ENCODE measurements at places on chromosomes 12 and 14.

GRCh38 chr12:107411792-107412535 is 273.6 kb upstream of the PWP1 start:
- peak; percentile 58 for DNase-seq

- DNase-seq, result no peak
Observed at GRCh38 chr14:53613404-53614253, 343.0 kb downstream of the BMP4 start.

- no peak for DNase-seq
Observed at GRCh38 chr14:40386433-40386832, 954.2 kb upstream of the FBXO33 start.

- DNase-seq, result peak; percentile 27
Observed at GRCh38 chr12:92079054-92079385, 66.6 kb downstream of the BTG1 start.

- DNase-seq, result no peak
Observed at GRCh38 chr14:106842687-106843086, 1316.3 kb downstream of the TMEM121 start.

GRCh38 chr14:104871145-104871655 is 6.1 kb downstream of the CEP170B start:
- DNase-seq, result no peak

GRCh38 chr14:102913341-102914211 is 8.9 kb upstream of the AMN start:
- no peak for DNase-seq

GRCh38 chr14:88825503-88825902 is 1.1 kb downstream of the TTC8 start:
- no peak for DNase-seq

GRCh38 chr14:91380123-91380522 is 37.5 kb downstream of the CCDC88C start:
- DNase-seq, result no peak

DNA sequence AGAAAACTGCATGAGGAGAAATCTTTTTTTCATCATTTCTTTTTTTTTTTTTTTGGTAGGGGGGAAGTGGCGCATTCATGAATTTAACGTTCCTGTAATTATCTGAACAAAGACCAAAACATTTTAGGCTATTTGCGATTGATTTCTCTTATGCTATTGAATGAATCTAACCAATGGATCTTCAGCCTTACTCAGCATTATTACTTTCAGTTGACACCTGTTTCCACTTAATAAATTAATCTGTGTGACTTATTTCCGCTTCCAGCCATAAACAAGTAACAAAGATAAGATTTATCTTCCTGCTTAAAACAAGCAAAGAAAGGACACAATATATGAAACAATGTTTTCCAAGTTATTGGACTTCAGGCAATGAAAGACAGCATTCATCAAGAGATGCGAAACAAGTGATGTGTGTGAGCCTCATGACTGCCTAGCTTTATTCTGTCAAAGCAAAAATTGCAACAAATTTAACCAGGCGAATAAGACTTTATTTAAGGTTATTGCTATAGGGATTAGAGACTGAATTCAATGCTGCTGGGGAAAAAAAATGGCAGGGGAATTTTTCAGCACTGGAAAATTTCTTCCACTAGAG is 1026.9 kb downstream of the LRFN5 start:
- DNase-seq, result no peak

DNA sequence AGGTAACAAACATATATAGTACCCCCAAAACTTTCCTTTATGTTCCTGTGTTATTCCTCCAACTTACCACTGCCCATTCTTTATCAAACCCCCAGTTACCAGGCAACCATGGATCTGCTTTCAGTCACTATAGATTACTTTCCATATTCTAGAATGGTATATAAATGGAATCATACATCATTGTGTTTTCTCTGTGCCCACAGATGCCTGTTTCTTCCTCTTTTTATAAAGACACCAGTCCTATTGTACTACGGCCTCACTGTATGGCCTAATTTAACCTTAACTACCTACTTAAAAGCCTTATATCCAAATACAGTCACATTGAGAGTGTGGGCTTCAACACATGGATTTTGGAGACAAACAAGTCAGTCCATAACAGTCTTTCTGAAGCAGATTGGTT is 2.6 kb downstream of the TAS2R14 start:
- DNase-seq, result no peak

GRCh38 chr12:15782667-15783066 is 6.5 kb downstream of the EPS8 start:
- DNase-seq, result no peak

- DNase-seq, result no peak
Observed at GRCh38 chr14:105389976-105390848, 8.1 kb upstream of the TEX22 start.

DNA sequence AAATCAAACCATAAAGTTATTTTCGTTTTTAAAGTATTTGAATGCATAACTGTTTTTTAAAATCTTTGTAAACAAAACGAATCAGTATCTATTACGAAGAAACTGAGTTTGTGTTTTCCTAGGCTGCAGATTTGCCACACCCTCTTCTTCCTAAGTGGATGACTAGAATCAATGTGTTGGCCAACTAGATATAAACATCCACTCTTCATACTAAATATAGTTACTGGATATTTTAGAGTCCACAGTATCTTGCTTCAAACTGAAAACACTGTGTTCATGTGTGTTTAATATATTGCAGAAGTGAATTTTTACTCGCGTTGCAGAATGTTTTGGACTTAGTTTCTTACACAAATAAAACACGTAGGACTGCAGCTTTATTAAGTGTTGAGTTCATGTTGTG is 63.2 kb downstream of the KLHL28 start:
- peak; percentile 54 for DNase-seq

DNA sequence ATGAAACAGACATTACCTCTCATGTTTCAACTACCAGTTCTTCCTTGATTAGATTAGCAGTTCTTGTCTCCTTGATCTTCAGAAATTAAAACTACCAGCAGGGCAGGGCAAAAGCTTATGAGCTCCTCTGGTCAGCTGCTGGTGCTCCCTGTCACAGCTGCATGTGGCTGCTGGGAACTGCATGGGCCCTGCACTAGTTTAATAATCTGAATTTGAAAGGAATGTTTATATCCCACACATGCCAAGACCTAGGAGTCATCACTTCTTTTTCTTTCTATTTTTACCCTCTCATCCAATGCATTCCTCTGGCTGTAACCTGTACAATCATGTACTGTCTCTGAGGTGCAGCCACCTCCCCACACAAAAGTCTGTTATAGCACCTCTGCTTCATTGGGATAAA is 73.9 kb downstream of the ARMH4 start:
- peak; percentile 60 for DNase-seq

DNA sequence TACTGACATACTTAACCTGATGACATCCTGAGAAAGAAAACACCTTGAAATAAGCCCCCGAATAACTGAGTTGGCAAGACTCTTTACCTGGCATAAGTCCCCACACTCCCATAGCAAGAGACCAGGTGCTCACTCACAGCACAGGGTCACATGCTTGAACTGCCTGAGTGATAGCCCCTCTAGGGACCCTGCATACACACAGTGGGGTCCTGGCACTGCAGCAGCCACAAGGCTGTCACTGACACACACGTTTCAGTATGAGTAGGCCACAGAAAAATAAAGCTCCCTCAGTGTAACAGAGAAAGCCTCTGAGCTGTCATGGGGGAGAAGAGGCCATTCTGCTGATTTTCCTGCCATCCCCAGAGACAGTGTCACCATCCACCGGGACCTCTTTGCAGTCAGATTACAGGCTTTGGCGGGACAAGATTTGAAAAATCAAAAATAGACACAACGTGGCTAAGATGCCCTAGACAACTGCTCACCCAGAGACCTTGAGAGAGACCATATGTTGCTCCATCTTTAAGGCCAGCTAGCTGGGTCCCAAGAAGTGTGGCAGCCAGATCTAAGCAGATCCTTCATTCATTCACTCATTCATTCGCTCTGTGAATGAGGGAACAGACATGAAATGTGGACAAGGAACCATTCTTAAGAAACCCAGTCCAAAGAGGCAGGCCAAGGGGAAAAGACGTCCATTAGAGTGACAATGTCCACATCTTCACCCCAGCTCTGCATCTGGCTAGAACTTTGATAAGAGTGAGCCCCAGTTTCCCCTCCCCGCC is 1.6 kb downstream of the SCARB1 start:
- no peak for DNase-seq

GRCh38 chr12:48489012-48489411 is 6.7 kb downstream of the C12orf54 start:
- DNase-seq, result peak; percentile 2

- DNase-seq, result no peak
Observed at GRCh38 chr14:36820901-36821300, 159.2 kb downstream of the PAX9 start.

DNA sequence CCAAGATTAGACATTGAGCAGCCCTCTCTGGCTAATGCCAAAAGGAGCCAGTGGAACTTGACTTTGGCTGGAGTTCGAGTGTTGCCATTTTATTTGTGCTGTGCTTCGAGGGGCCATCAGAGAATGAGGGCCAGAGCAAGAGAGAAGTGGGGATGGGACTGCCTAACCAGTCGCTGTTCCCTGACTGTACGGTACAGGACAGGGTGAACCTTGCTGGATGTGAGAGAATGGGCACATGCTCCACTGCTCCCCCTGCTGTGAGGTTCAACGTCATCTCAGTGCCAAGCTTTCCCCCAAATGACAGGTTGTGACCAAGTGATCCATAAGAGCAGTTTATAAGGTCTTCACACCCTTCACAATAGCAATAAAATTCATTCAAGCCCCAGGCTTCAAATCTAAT is 55.1 kb upstream of the BCL11B start:
- no peak for DNase-seq

- DNase-seq, result no peak
Observed at GRCh38 chr12:106284358-106285105, 18.0 kb upstream of the TCP11L2 start.

GRCh38 chr12:21337959-21338744 is 3.4 kb upstream of the SLCO1A2 start:
- DNase-seq, result no peak

- no peak for DNase-seq
Observed at GRCh38 chr12:21129906-21130305, 1.1 kb upstream of the SLCO1B1 start.

GRCh38 chr12:70321191-70321590 is 44.9 kb upstream of the KCNMB4 start:
- DNase-seq, result no peak

DNA sequence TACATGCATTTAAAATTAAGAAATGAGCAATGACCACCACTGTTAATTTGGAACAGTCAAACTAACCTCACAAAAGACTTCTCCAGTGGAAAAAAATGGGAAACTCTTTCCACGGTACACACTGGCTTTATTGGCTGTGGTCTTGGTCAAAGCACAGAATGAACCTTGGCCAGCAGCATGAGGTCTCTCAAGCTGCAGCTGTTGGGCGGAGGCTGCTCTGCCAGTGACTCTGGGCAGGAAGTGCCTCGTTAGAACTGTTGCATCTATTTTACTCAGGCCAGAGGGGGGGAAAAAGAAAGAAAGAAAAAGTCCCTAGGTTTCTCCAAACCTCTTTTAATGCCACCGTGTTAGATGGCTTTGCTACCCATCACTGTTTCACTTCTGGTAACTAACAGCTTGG is 279.8 kb upstream of the DIO2 start:
- peak; percentile 67 for DNase-seq

GRCh38 chr12:44389896-44390295 is 486.2 kb downstream of the NELL2 start:
- DNase-seq, result no peak

DNA sequence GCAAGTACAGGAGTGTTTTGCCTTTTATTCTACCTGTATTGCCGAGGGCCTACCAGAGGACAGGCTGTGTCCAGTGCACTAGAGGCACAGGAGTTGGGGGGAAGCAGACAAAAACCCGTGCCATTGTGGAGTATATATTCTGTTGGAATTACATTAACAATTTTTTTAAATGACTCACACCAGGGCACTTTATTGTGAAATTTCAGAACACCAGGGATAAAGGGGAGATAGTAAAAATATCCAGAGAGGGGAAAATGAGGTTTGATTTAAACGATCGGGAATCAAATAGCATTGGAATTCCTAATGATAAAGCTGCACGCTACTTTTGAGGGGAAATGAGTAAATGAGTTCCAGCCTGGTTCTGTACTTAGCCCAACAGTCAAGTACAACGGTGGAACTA is 123.2 kb downstream of the PELI2 start:
- peak; percentile 56 for DNase-seq

DNA sequence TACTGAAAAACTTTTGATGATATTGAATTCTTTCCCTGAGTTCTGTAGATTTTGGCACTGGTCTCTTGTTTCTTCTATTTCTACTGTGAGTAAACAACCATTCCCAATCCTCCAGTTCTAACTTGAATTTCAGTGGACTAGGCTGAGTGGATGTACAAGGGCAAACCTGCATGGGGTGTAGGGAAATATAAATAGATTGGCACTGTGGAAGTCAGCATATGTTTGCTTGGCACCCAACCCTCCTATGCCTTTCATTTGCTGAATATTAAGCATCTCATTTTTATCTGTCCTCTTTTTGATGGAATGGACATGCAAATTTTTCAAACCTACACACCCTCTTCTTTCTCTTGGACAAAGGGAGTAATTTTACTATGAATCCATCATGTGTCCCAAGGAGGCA is 828.3 kb downstream of the DIO2 start:
- DNase-seq, result no peak

- peak; percentile 67 for DNase-seq
Observed at GRCh38 chr12:29516431-29516875, 19.0 kb upstream of the OVCH1 start.

- DNase-seq, result no peak
Observed at GRCh38 chr14:82055515-82056115, 522.0 kb upstream of the SEL1L start.

DNA sequence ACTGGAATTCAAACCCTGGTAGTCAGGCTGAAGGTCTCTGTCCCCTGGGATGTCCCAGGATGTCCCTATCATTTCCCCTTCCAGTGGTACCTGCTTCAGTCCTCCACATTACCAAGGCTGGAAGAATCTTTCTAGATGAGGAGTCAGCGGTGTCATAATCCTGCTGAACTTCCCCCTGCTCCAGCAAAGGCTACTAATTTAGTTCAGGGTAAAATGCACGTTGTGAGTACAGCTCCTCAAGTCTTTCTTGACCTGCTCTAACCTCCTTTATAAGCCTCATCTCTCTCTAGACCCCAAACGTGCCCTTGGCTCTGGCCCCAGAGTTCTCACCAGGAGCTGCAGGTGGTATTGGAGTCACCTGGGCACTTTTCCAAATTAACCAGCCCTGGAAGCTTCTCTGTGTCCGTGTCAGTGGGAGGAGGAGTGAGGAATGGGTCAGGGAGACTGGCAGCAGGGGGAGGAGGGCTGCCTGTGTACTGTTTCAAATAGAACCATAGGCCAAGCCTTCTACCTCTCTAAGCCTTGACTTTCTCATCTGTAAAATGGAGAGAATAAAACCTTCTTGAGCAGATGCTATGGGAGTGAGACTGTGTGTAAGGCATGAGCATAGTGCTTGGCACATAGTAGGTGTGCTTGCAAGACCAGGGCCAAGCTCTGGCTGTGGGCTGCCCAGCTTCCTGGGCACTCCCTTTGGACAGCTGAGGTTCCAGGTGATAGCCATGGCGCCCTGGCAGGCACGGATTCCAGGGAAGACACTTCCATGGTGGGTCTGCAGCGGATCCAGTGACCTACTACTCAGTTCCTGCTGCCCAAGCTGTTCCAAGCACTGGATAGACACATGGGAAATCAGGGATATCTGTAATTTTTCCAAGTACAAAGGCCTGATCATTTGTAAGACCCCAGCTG is 24.5 kb downstream of the ASB2 start:
- no peak for DNase-seq

Data from adipocyte (in vitro differentiated cells).